NCI-H1092 treated with DMSO at 0.1 percent for 48 hours (cell line): ENCODE measurements at places on chromosomes 7 and 10.

DNA sequence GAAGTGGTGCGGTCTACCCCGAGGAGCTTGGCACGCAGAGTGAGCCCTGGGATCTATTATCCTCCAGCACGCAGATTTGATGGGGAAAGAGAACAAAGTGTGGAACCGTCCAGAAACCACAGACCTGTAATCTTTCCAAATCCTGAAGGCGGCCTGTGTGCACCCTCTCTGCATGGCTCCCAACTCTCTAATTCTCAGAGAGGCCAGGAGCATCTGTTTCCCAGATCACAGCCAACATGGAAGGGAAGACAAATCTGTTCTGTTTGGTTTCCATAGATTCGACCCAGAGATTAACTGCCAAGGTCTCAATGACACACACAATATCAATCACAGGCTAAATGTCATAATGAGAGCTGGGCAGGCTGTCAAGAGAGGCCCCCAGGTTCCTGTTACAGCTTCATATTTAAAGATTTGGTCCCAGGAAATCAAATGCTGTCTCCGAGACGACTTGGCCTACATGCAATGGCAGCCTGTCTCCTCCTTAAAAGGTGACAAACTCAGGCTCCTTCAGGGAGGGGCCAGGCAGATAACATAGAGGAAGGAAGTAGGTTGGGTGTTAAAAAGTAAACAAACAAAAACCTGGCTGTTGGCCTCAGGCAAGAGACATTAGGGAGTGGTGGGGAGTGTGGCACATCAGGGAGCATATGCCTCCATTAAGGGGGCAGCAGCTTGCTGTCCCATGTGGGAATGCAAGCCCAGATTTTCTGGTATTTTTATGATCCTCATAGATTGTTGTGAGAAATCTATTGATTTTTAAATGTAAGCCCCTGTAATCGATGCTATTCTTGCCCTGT, 48.8 kb upstream of the SAMD8 start:
- no peak for DNase-seq

GRCh38 chr7:124930173-124930623, 573 bp upstream of the POT1 start:
- DNase-seq = no peak

- no peak for DNase-seq
Measured at GRCh38 chr10:88293073-88293472, 290.0 kb downstream of the RNLS start.

DNA sequence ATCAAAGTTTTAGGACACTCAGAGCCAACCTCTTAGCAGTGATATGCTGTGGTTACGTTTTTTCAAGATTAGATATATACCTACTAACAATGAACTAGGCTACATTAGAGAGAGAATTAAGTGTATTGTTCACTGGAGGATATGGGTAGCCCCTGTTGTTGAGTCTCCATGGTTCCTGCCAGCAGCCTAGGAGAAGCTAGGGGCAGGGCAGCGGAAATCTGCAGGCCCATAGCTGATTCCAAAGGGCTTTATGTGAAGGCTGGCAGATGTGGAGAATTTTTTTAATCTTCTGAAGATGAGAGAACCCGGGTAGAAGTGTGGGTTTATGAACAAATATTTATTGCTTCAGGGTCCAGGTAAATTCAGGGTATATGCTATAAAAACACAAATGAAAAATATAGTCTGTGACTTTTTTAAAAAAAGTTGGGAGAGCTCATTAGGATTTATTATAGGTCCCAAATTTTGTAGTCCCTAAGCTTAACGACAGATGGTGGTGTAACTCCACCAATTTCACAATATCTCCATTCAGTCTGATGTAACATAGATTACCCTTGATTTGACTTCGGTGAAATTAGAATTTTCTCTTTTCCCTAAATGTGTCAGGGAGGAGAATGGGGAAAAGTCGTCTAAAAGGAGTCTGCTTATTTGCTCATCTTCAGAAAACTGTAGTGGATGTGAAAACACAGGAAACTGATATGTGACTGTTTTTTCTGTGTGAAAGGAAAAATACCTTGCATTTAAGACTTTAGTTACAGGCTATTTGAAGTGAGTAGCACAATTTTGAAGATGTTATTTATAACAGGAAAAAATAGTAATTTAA, 163.0 kb upstream of the PPP1R3A start:
- DNase-seq = peak; percentile 65

DNA sequence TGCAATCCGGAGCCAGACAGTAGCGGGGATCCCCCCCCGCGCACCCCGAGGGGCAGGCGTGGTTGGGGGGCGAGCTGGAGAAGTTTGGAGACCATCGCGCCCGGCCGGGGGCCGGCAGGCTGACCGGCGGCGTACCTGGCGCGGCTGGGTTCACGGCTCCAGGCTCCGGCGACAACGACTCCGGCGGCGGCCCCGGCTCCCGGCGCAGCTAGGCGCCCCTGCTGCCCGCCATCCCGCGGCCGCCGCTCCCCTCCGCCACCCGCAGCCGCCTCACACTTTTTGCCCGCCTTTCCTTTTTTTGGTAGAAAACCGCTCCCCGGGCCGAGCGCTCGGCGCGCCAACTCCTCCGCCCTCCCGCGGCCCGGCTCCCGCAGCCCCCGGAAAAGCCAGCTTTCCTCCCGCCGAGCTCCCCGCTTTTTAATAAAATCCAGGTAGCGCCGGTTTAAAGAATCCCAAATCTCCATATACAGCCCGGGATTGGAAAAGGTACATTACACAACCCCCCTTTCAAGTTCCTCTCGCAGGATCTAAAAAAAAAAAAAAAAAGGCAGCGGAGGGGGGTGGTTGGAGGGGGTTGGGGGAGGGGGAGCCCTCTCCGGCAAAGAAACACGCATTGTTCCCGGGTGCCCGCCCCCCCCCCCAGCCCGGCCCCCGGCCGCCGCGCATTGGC, at the start of gene TNRC18:
TSS of gene TNRC18 (minus strand) at position 529 of the 670 bp plus-strand sequence. CDS start 2,588 bp downstream, outside the sequence.
- no peak for DNase-seq

- DNase-seq = peak; percentile 22
Measured at GRCh38 chr7:54556121-54556520, 13.9 kb downstream of the VSTM2A start.

- DNase-seq = peak; percentile 11
Measured at GRCh38 chr10:91220954-91221675, 652 bp downstream of the PCGF5 start.

- no peak for DNase-seq
Measured at GRCh38 chr7:23787272-23787671, 77.3 kb downstream of the STK31 start.

DNA sequence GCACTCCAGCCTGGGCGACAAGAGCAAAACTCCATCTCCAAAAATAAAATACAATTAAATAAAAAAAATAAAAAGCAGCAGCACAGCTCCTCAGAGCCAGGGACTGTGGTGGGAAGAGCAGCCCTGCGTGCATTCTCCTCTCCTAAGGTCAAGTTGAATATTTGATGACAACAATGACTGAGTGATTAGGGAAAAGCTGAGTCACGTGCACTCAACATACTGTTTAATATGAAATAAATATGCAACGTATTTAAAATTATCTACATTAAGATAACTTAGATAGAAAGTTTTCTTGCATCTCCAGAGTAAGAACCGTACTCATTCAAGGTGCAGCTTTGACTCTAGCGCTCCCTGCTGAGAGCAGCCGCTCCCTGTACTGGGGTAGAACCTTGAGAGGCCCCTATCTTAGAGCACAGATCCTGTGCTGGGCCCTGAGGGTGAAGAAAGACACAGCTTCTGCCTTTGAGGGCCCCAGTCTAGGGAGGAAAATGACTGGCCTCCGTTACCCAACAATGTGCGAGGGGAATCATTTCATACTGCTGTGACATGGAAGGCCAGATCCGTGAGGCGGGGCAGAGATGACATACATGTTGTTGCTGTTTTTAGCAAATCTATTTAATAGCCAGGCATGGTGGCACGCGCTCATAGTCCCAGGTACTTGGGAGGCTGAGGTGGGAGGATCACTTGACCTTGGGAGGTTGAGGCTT, 81.1 kb downstream of the SVIL start:
- DNase-seq = no peak

GRCh38 chr7:149254181-149254858, 7.7 kb upstream of the ZNF783 start:
- DNase-seq = no peak

DNA sequence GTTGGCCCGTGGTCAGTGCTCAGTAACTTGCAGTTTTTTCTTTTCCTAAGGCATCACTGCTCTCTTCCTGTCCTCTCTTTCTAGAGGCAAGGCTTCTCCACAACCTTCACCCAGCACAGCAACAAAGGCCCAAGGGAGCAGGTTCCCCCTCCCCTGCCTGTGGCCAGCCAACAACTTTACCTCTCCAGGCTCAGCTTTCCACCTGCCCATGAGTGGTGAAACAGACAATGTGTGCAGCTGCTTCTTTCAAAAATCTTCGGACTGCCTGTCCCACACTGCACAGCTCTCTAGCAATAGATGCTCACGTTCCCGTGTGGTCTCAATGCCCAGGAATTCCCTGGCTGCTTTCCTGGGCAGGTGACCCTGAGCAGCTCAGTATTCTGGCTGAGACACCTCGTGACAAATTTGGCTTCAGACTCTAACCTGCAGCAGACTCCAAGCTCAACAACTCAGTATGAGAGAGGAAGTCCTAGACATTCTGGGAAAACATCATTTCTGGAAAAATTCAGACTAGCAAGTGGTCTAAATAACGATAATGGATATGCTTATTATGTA, 28.9 kb upstream of the TMEM72 start:
- no peak for DNase-seq

DNA sequence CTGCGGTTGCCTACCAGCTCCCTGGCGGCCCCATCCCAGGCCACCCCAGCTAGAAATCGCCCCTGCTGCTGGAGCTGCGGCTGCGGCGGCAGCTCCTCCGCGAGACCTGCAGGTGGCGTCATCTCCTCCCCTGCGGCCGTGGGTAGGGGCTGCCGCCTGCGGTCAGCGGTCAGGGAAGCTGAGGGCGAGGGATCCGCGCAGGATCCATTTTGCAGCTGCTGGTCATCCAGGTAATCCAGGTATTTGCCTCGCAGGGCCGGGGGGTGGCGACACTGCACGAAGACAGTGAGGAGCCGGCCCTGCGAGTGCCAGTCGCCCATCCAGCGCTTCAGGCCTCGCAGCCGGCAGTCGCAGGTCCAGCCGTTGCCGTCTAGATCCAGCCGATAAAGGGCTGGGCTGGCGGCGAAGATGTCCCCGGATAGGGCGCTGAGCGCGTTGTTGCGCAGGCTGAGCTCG, 1.5 kb downstream of the TRIL start:
- DNase-seq = peak; percentile 88

GRCh38 chr7:94912085-94912484, 4.7 kb downstream of the PPP1R9A start:
- DNase-seq = no peak

GRCh38 chr10:18650404-18650997, 886 bp downstream of the NSUN6 start:
- no peak for DNase-seq

DNA sequence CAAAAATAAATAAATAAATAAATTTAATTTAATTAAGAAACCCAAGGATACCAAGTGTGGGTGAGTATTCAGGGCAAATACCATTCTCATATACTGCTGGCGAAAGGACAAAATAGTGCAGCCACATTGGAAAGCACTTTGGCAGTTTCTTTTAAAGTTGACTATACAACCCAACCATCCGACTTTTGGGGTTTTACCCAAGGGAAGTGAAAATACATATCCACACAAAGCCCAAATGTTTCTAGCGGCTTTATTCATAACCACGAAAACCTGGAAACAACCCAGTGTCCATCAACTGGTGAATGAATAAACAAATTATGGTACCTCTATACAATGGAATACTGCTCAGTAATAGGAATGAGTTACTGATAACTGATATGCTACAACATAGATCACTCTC, 36.2 kb upstream of the OGDHL start:
- DNase-seq = no peak

DNA sequence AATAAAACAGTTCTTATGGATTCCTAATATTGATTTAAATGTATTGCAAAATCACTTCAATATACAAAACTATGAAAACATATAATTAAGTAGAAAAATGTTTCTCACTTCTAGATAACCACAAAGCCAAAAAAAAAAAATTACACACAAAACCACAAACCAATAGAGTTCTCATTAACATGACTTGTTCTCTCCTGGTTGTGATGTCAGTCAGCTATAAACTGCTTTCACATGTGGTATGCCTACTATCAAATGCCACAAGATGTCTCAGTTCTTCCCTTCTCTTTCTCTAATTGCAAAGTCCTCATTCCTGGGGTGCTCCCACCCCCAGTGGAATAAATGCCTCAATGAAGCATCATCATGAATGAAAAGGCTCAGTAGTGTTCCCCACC, 16.6 kb downstream of the GNAI1 start:
- no peak for DNase-seq

DNA sequence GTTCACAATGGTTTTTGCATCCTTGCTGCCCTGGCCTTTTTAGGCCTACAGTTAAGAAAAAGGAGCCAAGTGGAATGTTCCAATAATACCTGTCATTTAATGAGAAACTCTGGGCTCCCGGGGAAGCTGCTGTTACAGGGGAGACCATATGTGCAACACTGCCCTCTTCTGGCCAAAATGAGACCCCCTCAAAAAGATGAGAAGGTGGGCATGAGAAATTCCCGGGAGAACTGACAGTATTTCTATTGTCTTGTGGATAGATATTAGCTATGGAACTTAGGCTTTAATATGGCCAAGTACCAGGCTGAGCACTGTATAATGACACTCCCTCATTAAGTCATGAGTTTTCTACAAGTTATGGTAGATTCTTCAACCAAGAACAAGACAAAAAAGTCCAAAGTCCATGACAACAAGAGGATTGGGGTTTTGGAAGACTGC, 99.4 kb downstream of the CCDC3 start:
- peak; percentile 28 for DNase-seq

DNA sequence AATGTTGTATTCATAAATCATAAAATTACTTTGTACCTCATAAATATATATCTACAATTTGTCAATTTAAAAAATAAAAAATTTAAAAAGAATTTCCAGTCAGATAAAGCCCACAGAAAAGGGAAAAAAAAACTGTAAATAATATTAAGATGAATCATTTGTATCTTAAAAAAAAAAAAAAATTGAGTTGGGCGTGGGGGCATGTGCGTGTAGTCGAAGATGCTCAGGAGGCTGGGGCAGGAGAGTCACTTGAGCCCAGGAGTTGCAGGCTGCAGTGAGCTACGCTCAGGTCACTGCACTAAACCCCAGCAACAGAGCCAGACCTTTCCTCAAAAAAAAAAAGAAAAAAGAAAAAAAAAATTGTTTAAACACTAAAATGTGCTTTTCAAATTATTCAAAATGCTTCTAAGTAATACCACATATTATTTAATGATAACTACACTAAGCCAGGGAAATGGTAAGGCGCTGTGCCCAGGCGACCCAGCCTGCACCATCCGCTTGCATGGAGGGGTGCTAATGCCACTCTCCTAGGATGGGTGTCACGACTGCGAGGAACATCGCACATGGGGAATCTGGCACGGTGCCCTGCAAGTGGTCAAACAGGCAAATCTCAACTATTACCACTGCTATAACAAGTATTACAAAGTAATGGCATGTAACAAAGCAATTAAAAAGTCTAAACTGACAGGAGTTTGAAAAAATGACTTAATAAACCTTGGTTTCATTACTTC, 15.4 kb downstream of the GLUD1 start:
- no peak for DNase-seq

GRCh38 chr7:155941688-155942087, 129.4 kb upstream of the SHH start:
- DNase-seq = no peak
